B cell (primary cell): ENCODE measurements at places on chromosomes 4 and X.

- no peak for DNase-seq
Measured at GRCh38 chrX:107747596-107748161, 27.9 kb downstream of the TSC22D3 start.

DNA sequence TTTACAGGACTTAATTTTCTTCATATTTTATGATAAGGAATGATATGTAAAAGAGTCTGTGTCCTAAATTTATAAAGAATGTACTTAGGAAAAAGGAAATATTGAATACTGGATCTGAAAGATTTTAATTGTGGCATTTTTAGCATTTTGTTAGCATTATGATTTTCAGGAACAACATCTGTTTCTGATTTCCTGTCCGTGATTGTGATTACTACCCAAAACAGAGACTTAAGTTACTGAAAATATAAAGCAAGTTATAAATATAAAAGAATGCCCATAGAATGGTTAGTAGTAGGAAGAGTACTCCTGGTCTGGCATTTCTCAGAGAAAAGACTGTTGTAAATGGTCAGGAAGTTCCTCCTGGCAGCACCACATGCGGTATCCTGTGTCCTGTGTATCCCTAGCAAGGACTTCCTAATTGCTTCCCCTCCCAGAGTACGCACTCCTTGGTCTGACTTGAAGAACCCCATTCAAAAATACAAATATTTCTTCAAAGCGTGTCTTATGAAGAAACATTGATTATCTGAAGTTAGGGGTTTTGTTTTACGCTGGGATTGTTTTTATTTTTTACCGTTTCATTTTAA, 88.9 kb downstream of the RS1 start:
- DNase-seq = no peak

DNA sequence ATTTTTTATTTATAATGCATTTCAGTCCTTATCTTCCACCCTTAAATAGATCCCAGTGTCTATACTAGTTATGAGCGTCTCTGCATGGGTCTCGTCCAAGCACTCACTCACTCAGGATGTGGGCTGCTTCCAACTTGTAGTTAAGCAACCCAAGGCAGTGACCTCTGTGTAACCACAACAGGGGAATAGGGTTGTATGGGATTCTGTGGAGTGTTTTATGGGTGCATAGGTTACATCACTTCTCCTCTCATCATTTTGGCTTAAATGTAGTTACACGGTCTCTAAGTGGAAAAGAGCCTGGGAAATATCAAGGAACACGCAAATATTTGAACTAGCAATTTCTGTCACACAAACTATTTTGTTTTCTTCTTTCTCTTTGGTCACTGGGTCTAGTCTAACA, 931.0 kb downstream of the STIM2 start:
- DNase-seq = no peak

GRCh38 chr4:183962419-183962818, 57.3 kb downstream of the STOX2 start:
- DNase-seq = no peak

- no peak for DNase-seq
Measured at GRCh38 chr4:156886481-156886880, 85.1 kb downstream of the PDGFC start.

DNA sequence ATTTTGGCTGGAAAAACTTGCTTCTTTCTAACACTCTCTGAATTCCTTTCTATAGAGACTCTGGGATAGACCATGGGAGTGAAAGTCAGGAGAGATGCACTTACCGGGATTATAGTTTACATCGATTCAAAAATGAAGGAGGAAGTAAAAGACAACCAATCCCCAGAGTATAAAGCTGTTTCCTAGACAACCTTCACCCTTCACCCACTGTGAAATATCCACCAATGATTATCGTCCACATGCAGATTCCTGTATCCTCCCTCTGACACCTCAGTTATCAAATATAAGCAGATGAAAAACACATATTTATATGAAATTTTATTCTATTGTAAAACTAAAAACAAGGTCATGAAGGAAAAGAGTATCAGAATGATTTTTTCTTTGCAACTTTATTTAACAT, 258.8 kb upstream of the GK2 start:
- DNase-seq = no peak

DNA sequence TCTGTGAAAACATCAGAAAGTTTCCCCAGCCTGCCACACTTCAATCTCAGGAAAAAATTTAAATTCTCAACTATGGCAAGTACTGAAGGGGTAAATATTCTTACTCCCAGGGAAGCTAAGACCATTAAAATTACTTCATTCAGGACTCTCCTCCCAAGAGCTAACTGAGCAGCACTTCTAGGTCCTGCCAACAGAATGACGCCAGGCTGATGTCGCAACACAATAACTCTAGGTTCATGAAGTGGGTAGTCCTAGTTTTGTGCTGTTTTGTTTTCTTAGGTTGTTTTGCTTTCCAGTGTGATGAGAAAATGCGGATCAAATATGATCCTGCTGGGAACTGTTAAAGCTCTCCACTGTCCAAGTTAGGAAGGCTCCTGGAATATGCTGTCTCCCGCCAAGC, 180.0 kb downstream of the NKX6-1 start:
- DNase-seq = no peak

DNA sequence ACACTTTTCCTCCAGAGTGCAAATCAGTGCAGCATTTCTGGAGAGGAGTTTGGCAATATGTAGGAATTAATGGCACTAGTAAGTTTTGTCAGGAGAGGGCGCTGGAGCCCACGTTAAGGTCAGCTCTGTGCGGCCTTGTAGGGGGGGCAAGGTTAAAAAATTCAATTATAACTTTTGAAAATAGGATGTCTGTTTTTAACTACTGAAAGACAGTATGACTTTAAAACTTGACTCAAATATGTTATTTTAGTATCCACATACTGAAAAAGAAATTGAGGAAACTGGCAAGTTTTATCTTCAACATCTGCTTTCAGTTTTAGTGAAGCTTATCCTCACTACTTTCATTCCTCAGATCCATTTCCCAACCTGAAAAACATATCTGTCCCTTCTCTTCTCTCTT, 30.9 kb upstream of the HSD17B13 start:
- DNase-seq = peak; percentile 51

DNA sequence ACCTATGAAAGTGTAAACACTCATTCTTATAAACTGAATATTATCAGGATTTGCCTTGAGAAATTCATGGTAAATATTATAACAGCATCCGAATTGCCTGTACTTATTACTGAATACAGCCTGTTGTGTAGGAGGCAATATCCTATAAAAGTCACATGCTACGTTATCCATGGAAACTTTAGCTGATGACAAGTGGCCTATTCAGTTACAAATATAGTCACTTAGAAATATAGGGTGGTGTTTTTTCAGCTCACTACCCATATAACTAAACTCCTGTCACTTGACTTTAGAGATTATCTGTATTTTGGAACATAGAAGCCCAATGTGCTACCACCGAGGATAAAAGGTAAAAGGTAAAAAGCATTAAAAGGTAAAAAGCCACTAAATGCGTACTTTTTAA, 493.4 kb downstream of the INPP4B start:
- no peak for DNase-seq

GRCh38 chr4:56164907-56165306, 216.2 kb downstream of the CEP135 start:
- no peak for DNase-seq

DNA sequence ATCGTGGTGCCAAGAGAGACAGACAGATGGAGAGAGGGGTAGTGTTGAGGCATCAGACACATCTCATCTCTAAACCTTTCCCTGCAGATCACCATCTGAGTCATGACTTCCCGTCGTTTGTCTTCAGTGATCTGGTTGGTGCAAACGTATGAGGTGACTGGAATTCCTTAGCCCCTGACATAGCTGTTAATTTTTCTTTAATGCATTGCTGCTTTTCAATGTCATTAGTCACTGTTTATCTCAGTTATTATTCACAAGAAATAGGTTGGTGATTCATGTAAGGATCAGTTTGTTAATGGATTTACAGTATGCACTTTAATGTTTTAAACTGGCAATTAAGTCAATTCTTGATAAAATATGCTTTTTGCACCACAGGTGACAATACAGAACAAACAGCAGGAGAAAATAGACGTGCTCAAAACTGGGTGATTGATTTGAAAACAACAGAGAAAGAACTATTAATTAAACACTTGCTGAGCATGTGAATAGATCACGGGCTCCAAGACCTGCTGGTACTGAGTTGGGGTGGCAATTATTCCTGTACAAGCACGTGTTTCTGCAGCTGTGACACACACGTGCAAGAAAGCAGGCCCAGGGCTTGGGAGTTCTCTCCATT, 1.3 kb upstream of the TMEM154 start:
- no peak for DNase-seq

DNA sequence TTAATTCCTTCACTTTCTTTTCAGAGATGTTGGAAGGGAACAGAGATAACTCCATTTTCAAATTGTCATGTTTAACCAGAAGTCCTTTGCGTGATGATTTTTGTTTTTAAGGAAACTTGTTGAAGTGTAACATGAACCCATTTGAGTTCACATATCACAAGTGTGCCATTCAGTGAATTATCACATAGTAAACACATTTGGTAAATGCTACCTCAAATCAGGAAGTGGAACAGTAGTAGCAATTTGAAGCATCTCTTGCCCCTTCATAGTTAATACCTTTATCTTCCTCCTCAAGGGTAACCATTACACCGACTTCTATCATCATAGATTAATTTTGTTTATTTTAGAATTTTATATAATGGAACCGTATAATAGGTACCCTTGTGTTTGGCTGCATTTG, 35.8 kb downstream of the KDM6A start:
- no peak for DNase-seq

DNA sequence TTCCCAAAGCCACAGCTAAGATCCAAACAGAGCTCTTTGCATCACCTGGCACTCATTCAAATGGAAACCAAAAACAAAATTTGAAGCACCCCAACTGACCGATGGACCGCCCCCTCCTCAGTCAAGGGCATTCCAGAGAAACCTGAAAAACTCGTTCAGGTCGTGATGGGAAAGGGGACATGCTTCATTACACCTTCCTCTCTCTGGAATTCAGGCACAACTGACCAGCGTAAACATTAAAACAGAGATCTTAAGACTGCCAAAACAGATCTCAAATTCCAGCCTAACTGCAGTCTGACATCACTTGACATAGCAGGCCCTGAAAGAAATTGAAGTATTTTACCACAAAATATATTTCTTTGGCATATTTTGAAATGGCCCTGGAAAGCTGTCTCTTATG, 28.5 kb downstream of the PTTG2 start:
- no peak for DNase-seq

DNA sequence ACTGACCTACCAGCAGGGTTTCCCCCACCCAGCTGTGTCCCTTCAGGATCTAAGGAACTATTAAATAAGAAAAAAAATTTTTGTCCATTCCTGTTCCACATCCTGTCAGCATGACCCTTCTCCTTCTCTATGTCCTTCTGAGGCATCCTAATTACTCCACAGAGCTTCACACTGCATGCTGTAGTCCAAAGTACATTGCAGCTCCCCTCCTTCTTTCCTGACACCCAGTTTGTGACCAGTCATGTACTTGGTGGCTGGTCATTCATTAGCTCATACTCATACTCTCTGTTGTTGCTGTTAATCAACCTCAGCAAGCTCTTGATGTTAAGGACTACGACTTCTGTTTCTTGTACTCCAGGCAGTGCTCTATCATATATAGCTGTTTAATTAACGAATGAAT, 2.4 kb upstream of the EGF start:
- DNase-seq = no peak

GRCh38 chr4:87895964-87896621, 63.3 kb downstream of the MEPE start:
- no peak for DNase-seq

GRCh38 chr4:40579983-40580382, 49.7 kb downstream of the RBM47 start:
- DNase-seq = no peak

- peak; percentile 87 for DNase-seq
Measured at GRCh38 chrX:40153345-40154249, 55.8 kb upstream of the BCOR start.

DNA sequence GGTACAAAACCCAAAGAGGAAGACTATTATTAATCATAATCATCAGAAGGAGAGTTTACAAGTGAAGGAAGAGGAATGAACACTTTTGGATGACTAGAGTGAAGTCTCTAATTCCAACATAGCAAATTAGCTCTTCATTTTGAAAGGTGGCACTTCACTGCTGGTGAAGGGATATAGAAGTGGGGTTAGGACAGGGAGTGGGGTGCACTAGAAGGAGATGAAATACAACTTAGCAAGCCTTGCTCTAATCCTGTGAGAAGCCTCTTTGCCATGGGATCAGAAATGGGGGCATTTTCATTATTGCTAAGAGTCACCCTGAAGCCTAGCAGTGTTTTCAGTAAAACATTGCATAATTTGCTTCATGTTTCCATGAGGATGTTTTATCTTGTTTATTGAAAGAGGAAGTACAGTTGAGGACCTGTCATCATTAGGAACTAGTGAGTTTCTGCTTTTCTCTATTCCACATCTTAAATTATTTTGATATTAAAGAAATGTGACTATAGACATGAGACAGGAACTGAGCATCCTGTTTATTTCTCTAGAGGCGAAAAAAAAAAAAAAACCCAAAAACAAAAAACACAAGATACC, 9.3 kb upstream of the GRPR start:
- peak; percentile 36 for DNase-seq

GRCh38 chrX:40068048-40068447, 29.7 kb downstream of the BCOR start:
- no peak for DNase-seq

DNA sequence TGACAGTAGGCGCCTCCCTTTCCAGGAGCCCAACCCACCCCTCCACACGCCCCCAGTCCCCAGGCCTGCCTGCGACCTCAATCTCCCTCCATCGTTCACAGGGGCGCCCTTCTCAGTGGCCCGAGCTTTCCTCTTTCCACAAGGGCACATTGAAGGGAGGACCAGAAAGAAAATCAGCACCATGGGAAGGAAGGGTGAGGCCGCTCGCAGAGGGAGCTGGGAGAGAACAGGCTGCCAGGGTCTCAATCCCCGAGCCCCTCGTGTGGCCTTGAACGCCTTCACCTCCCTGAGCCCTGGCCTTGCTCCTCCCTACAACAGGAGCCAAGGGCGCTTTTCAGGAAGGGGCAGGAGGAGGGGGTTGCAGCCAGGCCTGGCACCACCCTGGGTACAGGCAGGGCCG, 66.5 kb downstream of the WFS1 start:
- no peak for DNase-seq

DNA sequence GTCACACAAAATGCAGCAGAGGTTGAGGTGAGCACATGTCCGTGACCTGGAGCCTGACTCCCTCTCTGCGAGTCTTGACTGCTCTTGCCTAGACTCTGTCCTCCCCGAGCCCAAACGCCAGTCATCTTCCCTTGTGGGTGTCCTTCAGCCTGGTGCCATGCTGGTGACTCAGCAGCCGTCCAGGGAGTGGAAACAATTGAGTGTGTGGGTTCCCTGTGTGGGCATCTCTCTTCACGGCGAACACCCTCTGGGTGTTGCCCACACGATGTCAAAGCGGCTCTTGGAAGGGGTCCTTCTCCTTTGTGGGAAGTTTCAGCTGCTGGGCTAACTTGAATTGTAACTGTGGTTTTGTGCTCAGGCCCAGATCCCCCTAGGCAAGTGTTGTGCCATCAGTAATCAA, 17.5 kb upstream of the MSANTD1 start:
- no peak for DNase-seq

GRCh38 chrX:101287402-101287801, 3.7 kb downstream of the TAF7L start:
- peak; percentile 51 for DNase-seq

GRCh38 chrX:114268643-114269042, 315.2 kb upstream of the HTR2C start:
- no peak for DNase-seq

- no peak for DNase-seq
Measured at GRCh38 chrX:136636121-136636520, 11.8 kb upstream of the CD40LG start.

- DNase-seq = no peak
Measured at GRCh38 chr4:22962295-22962694, 269.6 kb downstream of the GBA3 start.

- peak; percentile 40 for DNase-seq
Measured at GRCh38 chr4:128862608-128863311, 53.3 kb downstream of the JADE1 start.
